Stimulated activated naive CD8-positive, alpha-beta T cell treated with anti-CD3 and anti-CD28 coated beads, Interleukin-15, Interleukin-2, amounts not matched to agents 100 U/mL and 50 U/mL, for 24 hours (primary cell): ENCODE measurements at places on chromosomes 12 and 14.

DNA sequence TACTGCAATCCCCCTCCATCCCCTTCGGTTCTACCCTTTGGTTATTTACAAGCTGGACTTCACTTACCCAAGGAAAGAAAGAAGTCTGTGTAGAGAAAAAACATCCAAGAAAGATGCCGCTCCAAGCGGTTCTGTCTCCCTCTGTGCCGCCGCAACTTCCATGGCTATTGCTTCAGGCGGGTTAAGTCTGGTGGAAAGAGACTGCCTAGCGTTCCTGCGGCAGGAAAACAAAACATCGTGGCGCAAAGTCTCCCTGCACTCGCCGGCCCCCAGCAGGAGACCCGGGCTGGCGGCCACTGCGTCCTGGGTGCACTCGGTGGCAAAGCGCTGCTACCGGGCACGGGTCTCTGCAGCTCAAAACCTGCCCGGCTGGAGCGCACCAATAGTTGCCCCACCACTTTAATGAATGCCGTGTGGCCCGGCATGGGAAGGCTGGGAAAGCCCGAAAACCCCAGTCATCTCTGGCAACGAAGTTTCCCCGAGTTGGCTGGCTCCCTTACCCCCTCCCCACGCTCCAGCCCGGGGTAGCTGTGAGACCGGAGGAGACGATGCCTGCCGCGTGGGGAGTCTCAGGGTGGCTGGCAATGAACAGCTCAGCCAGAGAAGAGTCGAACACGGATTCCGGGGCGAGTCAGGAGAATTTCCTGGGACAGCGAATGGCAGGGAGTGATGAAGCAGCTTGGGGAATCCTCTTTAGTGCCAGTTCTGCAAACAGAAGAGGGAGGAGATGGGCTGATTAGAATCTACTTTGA is 3.5 kb upstream of the KCNK10 start:
- no peak for DNase-seq

DNA sequence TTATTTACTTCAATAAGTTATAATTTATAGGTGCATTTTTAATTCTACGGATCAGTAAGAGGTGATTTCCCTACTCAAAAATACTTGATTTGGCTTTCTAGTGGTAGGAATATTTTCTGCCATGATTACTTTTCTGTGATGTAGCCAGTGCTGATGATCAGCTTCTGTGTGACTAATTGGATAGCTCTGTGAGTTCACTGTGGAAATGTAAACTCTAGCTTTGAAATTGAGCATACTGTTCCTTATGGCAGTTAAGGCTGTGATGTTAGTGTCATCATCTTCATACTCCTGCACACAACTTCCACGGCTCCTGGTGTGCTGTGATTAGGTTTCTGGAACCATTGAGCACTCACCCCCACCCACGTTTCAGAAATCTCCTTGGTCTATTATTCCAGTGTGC is 48.2 kb downstream of the PLEKHA5 start:
- DNase-seq = no peak

DNA sequence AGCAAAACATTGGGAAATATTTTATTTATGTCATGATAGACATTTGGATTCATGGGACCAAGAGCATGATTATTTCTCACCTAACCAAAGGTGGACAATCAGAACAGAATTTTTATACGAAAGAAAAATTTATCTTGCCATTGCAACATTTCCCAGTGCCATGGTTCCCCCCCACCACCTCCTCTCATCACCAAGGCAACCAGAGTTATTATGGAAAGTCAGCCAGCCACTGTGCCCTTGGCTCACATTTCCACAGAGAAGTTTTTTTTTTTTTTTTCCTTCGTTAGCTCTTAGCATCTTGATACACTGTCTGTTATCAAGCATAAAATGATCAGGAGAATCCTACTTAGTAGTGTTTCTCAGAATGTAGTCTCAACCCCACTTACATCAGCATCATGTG is 176.4 kb upstream of the TMTC1 start:
- DNase-seq = no peak

DNA sequence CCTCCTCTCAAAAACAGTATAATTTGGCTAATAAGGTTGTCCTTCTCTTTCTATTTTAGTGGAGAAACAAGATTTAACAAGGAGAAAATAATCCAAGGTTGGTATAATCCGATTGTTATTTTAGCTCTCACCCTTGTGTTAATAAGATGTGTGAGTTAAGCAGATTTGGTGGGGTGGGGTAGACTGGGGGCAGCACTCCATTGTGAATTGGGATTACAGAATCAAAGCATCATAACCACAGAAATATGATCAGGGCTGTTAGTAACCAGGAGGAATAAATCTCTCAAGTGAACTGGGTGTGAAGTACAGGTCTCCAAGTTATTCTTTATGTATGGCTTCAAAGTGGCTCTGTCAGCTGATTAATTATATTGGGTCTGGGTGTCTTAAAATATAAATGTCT is 10.2 kb downstream of the TIGAR start:
- no peak for DNase-seq

GRCh38 chr14:23916446-23916845 is 37.1 kb upstream of the DHRS4 start:
- no peak for DNase-seq

DNA sequence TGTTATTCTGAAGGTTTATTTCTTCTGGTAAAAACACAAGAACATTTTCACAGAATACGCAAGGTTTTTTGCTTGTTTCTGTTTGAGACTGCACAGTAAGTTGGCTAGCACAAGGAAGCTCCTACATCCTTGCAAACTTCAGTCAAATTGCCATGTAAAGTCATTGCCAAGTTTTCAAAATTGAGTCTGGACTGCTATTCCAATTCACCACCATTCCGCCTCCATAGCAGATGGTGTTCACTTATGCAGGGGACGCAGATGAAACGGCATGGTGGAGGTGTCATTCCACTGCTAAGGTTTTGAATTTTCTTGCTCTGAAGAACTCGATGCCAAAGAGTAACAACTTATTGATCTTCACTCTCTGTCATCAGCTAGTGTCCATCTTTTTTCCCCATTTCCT is 303.9 kb upstream of the SYT1 start:
- no peak for DNase-seq
